AG20443 (cell line): ENCODE measurements at places on chromosomes 2 and 18.

GRCh38 chr2:233839447-233839820, 14.9 kb downstream of the HJURP start:
- DNase-seq: no peak

GRCh38 chr2:42095923-42096408, 48.1 kb downstream of the PKDCC start:
- DNase-seq: peak; percentile 49

GRCh38 chr18:37691162-37691561, 125.6 kb upstream of the CELF4 start:
- DNase-seq: no peak

- DNase-seq: no peak
Measured at GRCh38 chr2:151907286-151908203, 79.3 kb upstream of the ARL5A start.

DNA sequence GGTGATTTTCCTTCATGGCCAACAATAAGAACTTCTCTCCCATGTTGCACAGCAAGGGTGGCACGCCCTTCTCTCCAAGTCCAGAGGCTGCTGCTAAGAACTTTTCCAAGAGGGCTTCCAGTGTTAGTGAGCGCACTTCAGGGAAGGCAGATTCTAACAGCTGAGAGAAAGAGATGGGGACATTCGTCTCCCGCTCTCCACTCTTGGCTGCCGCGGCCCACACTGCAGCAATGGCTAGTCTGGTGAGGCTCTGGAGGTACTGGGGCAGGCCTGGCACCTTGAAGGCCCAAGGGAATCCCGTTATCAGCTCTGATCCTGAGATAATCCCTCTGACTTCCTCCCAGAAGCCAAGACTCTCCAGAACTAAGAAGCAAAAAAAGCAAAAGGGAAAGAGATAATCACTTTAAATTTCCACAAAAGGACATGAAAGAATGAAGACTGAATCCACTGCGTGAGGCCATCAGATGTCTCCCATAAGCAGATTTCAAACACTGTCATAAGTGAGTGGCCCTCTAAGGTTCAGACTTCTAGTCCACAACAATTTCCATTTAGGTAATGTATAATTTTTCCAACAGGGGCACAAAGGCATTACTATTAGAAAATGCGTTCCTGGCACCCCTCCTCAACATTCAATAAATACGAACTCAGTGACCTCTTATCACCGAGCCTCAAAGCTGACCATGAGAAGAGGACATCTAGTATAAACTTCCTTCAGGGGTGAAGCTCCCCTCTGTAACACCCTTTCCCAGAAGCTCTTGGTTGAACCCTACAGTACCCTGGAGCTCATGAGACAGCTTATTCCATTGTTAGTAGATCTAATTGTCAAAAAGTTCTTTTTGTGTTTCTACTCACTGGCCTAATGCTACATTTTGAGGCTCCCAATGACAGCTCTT, 66.7 kb upstream of the ZFP36L2 start:
- no peak for DNase-seq

DNA sequence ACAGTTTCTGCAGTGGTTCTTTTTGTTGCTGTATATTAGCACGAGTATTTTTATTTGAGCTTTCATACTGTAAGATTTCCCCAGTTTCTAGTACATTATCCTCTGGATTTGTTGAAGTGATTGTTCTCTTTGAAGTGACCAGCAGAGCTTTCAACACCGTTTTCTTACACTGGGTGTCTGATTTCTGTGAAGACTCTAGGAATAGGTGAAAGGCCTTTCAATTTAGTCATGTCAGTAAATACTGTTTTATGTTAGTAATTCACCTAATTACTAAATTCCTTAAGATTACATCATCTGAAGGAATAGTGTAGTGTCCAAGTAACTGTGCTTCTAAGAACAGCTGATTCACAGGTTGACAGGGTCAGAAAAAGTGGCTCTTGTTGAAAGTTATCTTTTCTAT, 2.3 kb downstream of the PPM1B start:
- no peak for DNase-seq

- DNase-seq: peak; percentile 55
Measured at GRCh38 chr18:37483221-37483971, 82.2 kb downstream of the CELF4 start.

- peak; percentile 51 for DNase-seq
Measured at GRCh38 chr2:27408601-27409320, 630 bp downstream of the PPM1G start.

DNA sequence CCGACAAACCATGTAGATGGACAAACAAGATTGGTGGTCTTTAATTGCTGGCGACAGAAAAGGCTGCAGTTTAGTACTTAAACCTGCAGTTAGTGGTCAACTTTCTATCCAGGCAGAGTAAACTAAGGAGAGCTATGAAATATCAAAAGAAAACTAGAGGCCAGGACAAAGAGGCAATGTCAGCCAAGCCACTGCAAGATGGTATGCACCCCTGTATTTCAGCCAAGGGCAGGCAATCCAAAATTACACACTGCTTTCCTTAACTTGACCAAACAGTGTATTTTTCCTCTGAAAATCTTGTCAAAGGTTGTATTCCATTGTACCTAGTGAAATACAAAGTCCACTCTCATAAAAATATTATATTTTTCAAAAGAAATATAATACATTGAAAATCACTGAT, 9.3 kb downstream of the NIFK start:
- DNase-seq: no peak

- DNase-seq: no peak
Measured at GRCh38 chr2:10541081-10541480, 93.0 kb upstream of the ODC1 start.

DNA sequence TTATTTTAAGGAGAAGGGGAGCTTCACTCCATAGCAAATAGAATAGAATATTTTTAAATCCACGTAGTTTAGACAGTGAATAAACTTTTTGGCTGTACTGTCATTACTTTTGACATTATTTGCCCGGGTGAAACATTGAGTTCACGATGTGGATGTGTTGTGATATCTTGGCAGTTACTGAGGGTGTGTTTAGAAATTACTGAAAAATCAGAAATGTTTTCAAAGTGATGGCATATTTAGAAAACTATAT, 769 bp upstream of the FAM98A start:
- DNase-seq: no peak

DNA sequence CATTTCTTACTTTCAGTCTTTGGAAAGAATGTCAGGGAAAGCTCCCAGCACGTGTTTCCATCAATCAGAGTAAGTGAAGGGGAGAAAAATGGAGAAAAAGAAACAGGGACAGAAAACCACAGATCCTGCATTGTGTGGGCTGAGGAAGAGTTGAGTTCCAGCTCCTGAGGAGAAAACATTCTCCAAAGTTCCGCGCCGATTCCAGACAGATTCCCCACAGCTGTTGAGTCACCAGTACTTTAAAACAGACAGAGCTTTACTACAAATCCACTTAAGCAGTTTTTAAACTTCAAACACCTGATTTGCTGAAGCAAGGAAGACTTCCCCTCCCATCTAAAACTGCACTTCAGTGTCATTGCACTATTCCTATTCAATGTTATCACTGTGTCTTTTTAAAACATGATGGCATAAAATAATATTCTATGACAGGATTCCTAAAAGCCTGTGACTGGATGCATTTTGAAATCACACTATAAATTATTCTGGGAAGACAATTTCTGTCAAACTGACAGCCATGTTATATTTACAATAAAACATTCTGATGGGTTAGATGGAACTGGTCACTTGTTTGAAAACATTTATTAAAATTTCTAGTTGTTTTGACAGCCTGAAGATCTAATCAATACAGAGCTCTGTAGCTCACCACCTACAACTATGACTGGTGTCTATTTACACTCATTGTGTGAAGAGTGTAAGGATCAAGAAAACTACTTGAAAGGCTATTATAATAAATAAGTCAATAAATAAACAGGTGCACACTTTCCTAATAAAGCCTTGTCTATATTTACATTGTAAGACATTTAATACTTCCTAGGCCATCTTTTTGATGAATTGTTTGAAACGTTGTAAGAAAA, 40.9 kb downstream of the TCF4 start:
- DNase-seq: peak; percentile 70

GRCh38 chr2:190978389-190979053, 35.5 kb downstream of the STAT1 start:
- no peak for DNase-seq

GRCh38 chr2:206336861-206337260, 62.4 kb downstream of the ZDBF2 start:
- DNase-seq: no peak

DNA sequence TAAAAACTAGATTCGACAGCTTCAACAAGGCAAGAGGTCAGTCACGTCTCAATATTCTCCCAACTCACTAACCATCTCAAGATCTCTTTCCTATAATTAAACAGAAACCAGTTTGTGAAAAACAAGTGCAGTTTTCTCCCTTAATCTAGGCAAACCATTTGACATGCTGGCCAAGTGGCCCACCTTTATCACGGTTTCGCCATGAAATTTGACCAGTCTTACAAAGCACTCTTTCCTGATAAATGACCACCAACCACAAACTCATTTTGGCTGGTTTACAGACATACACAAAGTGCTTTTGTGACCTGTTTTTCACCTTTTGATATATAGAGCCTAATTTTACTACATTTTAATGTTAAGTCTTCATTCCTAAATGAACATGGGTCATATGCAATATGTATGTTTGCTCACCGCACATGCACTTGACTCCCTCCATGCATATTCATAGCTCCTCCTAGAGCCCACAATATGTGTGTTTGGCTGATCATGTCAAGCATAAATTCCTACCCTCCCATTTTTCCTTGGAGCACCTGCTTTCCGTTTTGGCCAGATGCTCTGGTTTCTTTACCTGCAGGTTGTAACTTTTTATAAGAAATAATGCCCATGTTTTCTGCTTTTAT, 385.1 kb downstream of the RAD51AP2 start:
- DNase-seq: no peak

GRCh38 chr2:162538967-162539366, 195.0 kb downstream of the GCA start:
- DNase-seq: no peak

DNA sequence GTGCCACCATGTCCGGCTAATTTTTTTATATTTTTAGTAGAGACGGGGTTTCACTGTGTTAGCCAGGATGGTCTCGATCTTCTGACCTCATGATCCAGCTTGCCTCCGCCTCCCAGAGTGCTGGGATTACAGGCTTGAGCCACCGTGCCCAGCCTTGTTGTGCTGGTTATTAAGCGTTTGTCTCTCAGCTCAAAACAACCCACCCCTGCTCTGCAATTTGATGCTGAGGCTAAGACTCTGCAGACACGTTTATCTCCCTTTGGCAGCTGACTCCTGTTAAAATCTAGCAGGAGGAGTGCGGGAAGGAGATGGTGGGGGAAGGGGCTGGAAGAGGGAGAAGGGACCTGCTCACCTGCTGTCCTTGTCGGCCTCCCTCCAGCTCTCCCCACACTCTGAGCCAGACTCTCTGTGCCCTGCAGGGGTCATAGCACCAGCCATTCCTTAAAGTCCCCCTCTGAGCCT, 29.9 kb upstream of the IMPA2 start:
- no peak for DNase-seq

DNA sequence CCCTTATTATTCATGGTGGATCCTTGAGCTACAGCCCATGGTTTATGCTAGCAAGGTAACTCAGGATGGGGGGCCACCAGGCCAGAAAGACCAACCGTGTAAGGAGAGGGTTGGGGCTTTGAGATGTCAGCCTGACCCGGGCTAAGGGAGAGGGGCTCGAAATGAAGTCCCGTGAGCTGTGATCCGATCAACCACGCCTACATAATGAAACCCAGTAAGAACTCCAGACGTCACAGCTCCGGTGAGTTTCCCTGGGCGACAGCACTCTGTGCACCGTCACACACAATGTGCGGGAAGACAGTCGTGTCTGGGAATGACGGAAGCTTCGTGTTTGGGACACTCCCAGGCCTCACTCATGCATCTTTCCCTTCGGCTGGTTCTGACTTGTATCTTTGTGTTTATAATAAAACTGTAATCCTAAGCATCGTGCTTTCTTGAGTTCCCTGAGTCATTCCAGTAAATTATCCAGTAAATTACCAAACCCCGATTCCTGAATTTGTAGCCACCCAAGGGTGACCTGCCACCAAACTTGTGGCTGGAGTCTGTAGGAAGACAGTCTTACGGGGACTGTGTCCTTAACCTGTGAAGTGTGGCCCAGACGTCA, 44.2 kb downstream of the CYP27C1 start:
- DNase-seq: peak; percentile 75

- DNase-seq: no peak
Measured at GRCh38 chr2:26269571-26270158, 24.9 kb downstream of the HADHB start.

DNA sequence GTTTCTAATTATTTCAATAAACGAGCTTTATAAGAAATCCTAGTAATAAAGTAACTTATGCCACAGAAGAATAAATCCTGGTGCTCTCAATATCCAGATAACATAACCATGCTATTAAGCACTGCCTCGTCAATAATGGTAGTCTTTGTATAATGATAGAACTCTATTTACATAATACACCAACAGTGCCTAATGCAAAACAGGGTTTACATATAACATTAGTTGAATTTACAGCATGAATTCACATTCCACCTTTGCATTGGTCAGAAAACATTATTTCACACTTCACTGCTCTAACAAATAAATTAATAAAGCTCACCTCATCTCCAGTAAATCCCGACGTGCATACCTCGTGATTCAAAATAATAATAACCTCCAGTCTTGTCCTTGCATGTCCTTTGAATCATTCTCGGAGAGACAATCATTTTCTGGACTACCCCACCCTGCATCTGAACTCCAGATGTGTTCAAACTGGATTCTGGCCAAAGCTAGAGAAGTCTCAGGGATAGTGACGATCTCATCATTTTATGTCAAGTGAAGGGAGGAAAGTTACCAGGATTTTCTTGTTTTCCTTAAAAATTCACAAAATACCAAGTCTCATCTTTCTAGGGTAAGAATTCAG, 189.2 kb downstream of the NCKAP5 start:
- peak; percentile 57 for DNase-seq

DNA sequence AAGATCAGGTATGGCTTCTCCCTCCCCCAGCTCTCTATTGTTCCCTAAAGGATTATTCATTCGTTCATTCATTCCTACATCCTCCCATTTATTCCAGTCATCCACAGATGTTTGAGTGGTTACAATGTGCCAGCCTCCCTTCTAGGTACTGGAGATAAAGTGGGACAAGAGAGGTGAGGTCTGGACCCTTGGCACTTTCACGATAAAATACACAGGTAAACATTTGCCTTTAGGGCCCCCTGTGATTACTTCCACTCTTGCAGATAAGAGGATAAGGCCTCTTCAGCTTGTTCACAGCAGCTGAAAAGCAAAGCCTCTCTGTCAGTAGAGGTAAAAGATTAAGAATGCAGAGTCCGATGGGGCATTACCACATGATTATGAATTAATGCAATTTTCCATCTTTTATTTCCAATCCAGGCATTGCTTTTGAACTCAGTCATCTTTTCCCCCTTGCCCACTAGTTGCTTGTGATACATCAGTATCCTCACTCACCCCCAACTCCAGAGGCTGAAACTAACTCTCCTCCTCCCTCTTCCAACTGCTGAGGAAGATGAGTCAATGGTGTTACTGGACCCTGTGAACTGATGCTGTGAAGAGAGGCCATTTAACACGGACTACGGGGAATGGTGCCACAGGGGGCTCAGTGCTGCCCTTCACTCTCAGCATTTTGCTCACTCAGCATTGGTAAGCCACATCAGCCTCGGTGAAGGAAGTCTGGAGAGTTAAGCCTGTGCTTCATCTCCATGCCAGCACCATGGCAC, 1.1 kb upstream of the DPP4 start:
- peak; percentile 32 for DNase-seq

GRCh38 chr2:189022053-189022481, 47.9 kb downstream of the COL3A1 start:
- DNase-seq: peak; percentile 61
